ENCODE measurements at places on chromosomes 12 and 14.

GRCh38 chr14:75783184-75783583 lies 122.1 kb downstream of the TTLL5 start:
- DNase-seq, result no peak

GRCh38 chr12:65306366-65307168 lies 28.1 kb downstream of the MSRB3 start:
- DNase-seq, result no peak

DNA sequence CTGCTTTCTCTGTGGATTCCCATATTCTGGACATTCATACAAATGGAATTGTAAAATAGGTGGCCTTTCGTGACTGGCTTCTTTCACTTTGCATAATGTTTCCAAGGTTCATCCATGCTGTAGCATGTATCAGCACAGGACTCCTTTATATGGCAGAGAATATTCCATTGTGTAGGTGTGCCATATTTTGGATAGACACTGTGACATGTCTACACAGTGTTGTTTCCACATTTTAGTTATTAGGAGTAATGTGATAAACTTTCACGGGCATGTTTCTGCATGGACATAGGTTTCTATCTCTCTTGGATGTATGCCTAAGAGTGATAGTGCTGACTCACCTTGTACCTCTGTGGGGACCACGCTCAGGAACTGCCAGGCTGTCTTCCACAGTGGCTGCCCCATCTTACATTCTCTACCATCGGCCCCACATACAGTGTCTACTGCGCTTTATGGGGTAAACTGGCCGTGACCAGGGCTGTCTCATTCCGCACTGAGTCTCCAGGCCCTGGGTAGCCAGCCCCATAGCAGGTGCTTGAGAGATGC lies 7.1 kb upstream of the KRT84 start:
- DNase-seq, result no peak

- no peak for DNase-seq
Measured at GRCh38 chr12:3718100-3718499, 34.8 kb downstream of the CRACR2A start.

DNA sequence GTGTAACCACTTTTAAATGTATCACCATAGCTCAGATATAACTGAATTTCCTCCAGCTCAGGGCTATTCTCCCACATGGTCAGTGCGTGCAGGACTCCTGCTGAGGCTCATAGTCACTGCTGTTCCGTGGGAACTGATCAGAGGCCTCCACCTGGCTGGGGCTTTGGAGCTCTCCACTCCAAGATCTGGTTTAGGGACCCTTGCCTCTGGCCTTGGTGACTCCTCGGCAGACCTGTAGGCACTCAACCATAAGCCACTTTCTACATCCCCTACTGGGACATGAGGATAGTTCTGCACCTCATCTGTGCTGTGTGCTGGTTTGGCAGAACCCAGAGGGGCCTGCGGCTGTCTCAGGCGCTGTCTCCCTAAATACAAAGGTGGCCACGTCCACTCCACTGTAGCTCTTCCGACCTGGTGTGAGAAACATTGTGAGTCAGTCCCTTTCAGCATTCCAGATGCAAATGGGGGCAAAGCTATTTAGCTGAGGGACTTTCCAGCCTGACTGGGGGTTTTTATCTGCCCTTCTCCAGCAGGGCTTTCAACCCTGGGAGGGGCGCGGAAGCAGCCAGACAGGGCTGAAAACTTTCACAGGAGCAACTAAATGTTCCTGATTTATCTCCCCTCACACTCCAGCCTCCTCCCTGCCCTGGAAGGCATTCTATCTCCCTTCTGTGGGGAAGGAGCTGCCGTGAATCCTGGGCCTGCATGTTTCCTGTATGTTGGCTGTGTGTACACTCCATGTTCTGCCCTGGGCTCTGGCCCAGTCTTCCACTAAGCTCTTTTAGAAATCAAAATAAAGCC lies 218.3 kb upstream of the DAAM1 start:
- DNase-seq, result no peak

DNA sequence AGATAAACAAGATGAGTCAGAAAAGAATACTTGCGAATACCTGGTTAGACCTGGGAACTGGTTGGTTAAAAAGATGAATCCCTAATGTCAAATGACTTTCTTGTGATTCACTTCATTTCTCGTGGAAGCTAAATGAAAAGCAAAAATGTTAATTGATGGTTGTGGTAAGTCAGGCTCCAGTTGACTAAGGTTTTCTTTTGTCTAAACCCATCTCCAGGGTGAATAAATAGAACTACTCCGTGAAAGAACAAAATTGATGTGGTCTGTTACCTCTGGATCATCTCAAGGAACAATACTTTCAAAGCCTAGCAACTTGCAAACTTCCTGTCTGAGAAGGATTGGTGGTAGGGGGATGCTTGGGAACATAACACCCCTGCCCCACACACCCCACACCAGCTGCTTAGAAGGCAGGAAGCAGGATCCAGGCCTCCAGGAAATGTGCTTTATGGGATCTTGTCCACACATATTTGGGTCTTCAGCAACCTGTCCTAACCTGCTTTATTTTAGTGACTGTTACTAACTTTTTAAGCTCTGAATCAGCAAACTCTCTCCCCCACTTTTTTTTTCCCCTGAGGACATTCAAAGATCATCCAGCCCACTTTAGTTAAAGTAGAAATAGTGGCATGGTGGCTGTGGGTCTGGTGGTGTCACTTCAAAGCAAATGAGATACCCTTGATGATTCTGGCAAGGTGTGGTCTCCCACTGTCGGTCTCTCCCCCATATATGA lies 60.4 kb upstream of the PTHLH start:
- peak; percentile 42 for DNase-seq

DNA sequence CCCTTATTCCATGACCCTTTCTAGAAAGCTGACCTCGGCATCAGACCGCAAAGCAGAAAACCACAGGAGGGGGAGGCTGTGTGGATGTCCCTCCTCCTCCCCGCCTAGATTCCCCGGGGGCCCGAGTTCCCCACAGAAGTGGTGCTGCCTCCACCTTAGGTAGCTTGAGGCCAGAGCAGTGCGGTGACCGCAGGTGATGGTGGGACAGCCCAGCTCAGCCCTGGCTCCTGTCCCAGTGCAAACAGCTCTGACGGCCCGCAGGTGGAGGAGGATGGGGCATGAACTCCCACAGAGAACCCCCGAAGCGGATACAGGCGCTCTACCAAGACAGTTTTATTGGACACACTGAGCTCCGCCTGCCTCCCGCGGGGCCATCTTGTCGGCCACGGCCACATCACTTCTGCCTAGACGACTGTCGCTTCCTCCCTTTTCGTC lies 19.5 kb downstream of the ARL6IP4 start:
- DNase-seq, result no peak

DNA sequence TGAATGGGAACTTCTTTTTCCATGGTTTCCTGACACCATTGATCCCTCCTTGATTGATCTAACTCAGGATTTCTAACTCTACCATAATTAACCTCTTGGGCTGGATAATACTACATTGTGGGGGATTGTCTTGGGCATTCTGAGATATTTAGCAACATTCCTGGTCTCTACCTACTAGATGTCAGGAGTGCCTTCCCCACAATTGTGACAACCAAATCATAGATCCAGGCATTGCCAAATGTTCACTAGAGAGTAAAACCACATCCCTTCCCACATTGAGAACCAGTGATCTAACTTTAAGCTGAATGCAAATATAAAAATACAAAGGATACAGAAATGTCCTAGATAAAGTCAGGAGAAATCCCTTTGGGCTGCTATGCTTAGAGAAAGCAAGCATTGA lies 36.9 kb upstream of the CCDC198 start:
- no peak for DNase-seq

GRCh38 chr14:36755756-36756155 lies 94.1 kb downstream of the PAX9 start:
- no peak for DNase-seq

DNA sequence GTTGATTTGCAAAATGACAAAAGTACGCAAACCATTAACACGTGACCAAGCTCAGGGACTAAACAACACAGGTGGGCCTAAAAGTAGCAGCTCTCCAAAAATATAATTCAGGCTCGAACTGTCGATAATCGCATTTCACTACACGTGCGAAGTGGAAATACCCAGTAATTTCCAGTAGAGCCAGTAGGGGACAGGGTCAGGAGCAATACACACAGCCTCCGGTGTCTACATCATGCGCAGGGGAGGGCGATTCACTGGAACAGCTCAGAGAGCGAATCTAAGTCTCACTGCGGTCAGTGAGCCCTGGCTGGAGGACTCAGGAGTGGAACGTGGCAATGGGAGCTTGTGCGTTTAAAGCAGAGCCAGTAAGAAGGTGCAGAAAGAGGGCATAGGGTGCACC lies 40.4 kb downstream of the SETD3 start:
- DNase-seq, result no peak

DNA sequence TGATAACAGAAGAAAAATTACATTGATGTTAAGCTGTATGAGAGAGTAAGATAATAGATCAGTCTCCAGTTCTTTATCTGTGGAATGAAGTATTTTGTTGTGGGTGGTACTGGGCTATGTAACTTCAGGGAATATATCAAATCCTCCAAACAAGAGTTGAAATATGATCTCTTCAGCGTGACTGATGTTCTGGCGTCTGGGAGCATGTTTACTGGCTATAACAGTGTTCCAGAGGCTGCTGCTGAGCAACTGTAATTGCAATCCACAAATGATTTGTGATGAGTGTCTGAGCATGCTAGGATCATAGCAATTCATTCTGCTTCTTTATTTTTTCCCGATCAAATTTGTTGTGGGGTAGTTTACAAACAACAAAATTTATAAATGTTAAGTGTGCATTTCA lies 18.6 kb upstream of the CCDC198 start:
- no peak for DNase-seq

- DNase-seq, result no peak
Measured at GRCh38 chr12:132806857-132807256, 21.8 kb downstream of the GOLGA3 start.

GRCh38 chr12:90574676-90575075 lies 380.3 kb downstream of the CCER1 start:
- DNase-seq, result no peak

DNA sequence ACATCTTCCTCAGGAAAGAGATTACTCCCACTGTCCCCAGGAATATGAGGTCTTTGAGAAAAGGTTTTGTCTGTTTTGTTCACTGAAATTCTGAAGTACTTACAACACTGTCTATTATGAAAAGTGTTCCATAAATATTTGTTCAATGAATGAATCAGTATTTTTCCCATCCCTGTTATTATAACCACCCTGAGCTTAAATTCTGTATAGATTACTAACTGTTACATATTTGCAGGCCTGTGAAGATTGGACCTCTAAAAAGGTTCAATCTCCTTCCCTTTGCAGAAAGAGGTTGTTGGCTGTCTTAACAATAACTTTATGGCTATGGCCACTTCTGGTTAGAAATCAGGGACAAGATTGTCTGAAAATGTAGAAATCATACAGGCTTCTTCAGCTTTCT lies 174.5 kb upstream of the NPAS3 start:
- DNase-seq, result no peak

DNA sequence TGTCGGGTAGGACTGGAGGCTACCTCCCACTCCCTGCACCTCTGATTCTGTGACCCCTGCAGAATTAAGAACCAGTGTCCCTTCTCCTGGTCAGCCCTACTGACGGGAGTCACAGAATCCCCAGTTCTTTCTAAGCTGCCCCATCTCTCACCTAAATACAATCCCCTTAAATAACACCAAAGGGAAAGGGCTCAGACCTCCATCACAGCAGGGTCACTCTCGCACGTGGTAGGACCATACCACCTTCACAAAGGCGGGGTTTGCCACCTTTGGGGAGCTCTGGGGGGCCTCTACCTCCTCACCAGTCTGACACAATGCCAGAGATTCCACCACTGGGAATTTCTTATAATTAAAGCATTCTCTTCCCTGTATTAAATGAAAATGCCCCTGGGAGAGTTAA lies 35.6 kb downstream of the DAD1 start:
- DNase-seq, result no peak

DNA sequence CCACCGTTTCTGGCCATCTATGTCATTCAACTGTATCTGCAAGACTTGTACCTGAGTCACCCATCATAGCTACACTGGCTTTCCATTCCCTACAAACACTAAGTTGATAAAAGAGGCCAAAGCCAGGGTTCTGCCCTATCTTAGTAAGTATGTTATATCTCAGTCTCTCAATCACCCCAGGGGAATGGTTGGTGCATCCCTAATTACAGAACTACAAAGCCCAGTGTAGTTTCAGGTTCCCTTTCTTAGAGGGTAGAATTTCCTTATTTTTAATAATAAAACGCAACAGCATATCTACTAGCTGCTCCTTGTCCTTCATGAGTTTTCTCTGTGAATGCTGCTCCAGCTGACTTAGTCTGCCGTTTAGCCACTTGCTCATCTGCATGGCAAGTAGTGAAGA lies 57.6 kb downstream of the ST8SIA1 start:
- no peak for DNase-seq

GRCh38 chr12:69099201-69099837 lies 140.1 kb upstream of the CPSF6 start:
- no peak for DNase-seq

- no peak for DNase-seq
Measured at GRCh38 chr14:103820908-103821307, 26.5 kb downstream of the PPP1R13B start.

Data from GM04503 (cell line).